ENCODE measurements at places on chromosomes 2 and 18. TPM values are rescaled to one million over a fixed set of nuclear protein-coding genes. Genes with fewer than 3 reads are reported as not detected.

GRCh38 chr18:58175122-58175785 lies 131.2 kb downstream of the NEDD4L start:
- H3K4me3 ChIP-seq: no peak overlapping the region
- no peak for DNase-seq
- H3K27ac ChIP-seq: no peak overlapping the region
- no peaks in the 10 kb centered on the region for H3K27me3 ChIP-seq
- no peaks in the 10 kb centered on the region for H3K36me3 ChIP-seq

Gene KRTCAP3
- total RNA-seq: 7.1 TPM

- no peak for DNase-seq
- H3K4me1 ChIP-seq: no peaks in the 10 kb centered on the region
- H3K27me3 ChIP-seq: no peaks in the 10 kb centered on the region
Measured at GRCh38 chr18:70411876-70412435, 123.1 kb downstream of the SOCS6 start.

- peaks cover 5% of the 10 kb centered on the region for H3K27me3 ChIP-seq
- H3K27ac ChIP-seq: no peak overlapping the region
- no peaks in the 10 kb centered on the region for H3K36me3 ChIP-seq
Measured at GRCh38 chr2:130286983-130287655, 55.6 kb upstream of the IMP4 start.

Gene C2orf66
- 0.44 TPM for total RNA-seq

DNA sequence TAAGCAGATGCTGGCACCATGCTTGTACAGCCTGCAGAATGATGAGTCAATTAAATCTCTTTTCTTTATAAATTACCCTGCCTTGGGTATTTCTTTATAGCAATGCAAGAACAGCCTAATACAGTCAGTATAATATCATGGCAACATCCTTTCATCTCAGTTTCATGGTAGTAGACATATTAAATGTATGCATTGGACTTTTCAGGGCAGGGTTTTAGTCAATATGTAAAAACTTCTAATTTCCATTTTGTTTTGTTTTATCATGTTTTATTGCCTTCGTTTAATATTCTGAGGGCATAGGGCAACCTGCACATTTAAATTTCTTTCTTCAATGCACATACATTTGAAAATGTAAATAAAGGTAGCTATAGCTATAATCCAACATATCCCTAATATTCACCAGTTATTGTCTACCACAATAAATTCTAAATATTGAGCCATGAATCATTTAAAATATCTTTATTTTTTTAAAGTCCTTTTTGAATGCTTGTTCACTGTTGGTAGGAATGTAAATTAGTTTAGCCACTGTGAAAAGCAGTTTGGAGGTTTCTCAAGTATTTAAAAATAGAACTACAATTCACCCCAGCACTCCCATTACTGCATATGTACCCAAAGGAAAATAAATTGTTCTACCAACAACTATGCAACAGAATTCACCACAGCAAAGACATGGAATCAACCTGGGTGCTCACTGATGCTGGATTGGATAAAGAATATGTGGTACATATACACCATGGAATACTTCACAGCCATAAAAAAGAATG lies 41.8 kb upstream of the GRB14 start:
- no peaks in the 10 kb centered on the region for H3K27me3 ChIP-seq
- H3K4me1 ChIP-seq: no peaks in the 10 kb centered on the region
- no peaks in the 10 kb centered on the region for H3K36me3 ChIP-seq

Gene RAB17
- not detected for total RNA-seq

Gene VSNL1
- total RNA-seq: not detected

Gene DSG1
- total RNA-seq: not detected

DNA sequence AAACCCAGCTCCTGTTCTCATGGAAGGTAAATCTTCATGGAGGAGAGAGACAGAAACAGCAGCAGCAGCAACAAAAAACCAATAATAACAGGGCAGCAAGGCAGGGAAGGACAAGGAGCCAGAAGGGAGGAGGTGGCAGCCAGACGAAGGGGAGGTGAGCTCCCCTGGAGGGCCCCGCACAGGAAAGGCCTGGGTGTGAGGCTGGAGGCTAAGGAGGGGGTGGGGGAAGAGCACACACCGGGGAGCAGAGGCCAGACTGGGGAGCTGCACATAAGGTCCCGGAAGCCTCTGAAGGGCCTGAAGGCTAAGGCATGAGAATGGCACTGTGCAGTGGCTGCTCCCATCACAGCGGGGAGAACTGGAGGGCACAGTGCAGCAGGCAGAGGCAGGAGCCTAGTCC lies 94.8 kb upstream of the SMAD7 start:
- DNase-seq: no peak
- H3K27me3 ChIP-seq: no peaks in the 10 kb centered on the region
- H3K36me3 ChIP-seq: peaks cover 4% of the 10 kb centered on the region
- no peak overlapping the region for H3K4me3 ChIP-seq
- H3K4me1 ChIP-seq: peaks cover 13% of the 10 kb centered on the region

Data from activated CD4-positive, alpha-beta T cell treated with anti-CD3 and anti-CD28 coated beads, Interleukin-2, amount 10 ng/mL, durations not matched to agents 7 days and 5 days (primary cell).